ENCODE measurements at places on chromosomes 12 and 14. TPM values are rescaled to one million over a fixed set of nuclear protein-coding genes. Genes with fewer than 3 reads are reported as not detected.

- DNase-seq, result no peak
Observed at GRCh38 chr12:94208622-94208966, 60.2 kb downstream of the PLXNC1 start.

The ASB2 gene
- 3.7 TPM for total RNA-seq

GRCh38 chr12:122757568-122757967, 4.9 kb downstream of the DENR start:
- DNase-seq, result no peak

DNA sequence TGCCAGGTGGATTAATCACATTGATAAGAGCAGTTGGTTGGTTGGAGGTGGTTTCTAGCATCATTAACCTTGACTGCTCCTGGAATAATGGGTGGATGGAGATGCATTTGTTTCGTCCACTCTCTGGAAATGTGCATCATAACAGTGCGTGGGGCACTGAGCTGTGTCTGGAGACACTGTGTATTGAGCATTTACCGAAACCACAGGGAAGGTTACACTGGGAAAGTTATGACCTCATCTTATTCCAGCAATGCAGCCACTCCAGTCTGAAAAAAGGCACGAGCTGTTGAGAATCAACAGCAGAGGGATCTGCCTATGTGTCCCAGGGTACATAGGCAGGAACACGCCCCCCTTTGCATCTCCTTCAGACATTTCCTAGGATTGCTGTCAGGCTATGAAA, 27.2 kb downstream of the RNFT2 start:
- no peak for DNase-seq

- no peak for DNase-seq
Observed at GRCh38 chr14:100063314-100063941, 1.8 kb upstream of the EVL start.

The ZDHHC17 gene
- total RNA-seq, result 39.5 TPM

DNA sequence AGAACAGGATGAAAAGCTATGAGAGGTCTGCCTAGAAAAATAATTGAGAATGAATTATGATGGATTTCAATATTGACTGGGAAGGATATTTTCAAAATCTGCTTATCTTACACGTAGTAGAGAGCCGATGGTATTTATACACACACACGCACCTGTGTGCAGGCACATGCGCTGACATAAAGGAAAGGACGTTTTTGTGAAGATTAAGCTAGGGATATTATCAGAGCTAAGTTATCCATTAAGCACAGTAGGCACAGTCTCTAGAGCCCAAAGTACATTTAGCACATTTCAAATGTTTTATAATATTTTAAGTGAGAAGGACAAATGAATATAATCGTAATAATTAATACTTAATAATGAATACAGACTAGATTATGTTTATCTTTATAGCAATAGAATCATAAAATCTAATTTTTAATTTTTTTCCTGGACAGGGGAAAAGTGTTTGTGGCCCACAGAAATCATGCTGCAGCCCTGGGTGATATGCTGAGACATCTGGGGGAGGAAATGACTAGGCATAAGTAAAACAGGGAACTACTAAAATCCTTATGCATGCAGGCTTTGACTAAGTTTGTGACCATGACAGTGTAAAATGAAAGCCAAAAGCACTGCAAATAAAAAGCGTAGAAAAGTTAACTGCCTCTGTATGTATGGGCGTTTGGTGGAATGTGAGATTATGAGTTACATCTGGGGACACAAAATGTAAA, 146.1 kb downstream of the KITLG start:
- no peak for DNase-seq

DNA sequence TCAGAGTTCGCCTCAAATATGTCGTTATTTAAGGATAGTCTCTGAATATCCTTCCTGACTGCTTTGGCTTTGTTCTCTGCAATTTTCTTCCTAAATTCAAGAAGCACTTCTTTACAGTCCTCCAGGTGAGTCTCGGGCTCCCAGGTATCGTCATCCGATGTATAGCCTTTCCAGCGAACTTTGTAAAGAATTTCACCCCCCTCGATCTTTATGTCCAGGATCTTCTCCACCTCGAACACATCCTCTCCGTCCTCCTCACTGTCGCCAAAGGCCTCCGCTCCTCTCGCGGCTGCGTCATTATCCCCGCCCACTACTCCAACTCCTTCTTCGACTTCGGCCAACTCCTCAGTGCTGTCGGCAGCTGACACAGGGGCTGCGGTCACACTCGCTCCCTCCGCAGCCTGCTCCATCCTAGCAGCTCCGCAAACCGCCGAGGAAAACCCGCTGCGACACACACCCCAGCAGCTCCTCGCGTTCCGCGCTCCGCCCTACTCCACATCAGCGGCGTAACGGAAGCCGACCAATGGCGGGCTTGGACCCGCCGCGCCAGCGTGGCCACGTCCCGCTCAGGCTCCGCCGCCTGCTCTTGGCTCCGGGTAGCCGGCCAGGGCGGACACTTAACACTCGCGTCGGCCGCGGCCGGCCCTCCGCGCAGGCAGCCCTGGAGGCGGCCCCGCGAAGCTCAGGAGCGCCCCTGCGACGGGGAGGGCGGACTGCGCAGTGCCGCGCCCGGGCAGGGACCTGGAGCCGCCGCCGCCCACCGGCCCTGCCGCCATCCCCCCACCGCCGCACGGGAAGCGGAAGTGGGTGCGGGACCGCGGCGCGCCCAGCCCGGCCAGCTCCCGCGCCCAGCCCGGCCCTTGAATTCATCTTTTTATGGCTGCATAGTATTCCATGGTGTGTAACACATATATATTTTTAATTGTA, 4.1 kb downstream of the CD163L1 start:
- peak; percentile 74 for DNase-seq

The MGP gene
- total RNA-seq, result 811 TPM

The CGRRF1 gene
- total RNA-seq, result 19.6 TPM

GRCh38 chr14:86515195-86515594, 985.3 kb downstream of the FLRT2 start:
- DNase-seq, result no peak

The COX8C gene
- not detected for total RNA-seq

The LRFN5 gene
- total RNA-seq, result 1.5 TPM

- DNase-seq, result no peak
Observed at GRCh38 chr12:41892302-41892701, 252.4 kb downstream of the GXYLT1 start.

GRCh38 chr14:26947265-26947664, 349.4 kb upstream of the NOVA1 start:
- no peak for DNase-seq

The WNT5B gene
- total RNA-seq, result 4.8 TPM

GRCh38 chr12:45768194-45768593, 38.7 kb downstream of the ARID2 start:
- no peak for DNase-seq

The SLC24A4 gene
- total RNA-seq, result 0.85 TPM
